B cell (primary cell): ENCODE measurements at places on chromosomes 4 and X.

- peak; percentile 25 for DNase-seq
Measured at GRCh38 chrX:133745349-133745748, 240.0 kb downstream of the GPC3 start.

DNA sequence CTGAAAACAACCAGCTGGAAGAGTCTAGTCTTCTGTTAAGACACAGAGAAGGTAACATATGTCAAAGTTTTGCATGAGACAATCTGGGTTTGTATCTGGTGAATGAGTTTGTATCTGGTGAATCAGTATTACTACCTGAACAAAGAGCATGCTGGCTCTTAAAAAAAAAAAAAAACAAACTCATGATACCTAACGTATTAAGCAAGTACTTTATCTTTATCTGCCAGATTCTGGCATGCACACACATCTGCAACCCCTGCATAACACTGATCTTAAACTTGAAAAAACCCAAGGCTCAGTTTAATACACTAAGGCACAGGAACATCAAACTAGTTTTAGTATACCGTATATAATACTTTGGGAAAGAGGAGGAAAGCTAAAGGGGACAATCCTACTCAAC lies 5.8 kb downstream of the YTHDC1 start:
- no peak for DNase-seq

- DNase-seq, result no peak
Measured at GRCh38 chr4:22551550-22551949, 35.7 kb upstream of the ADGRA3 start.

GRCh38 chrX:519741-520140 lies 110.8 kb upstream of the SHOX start:
- no peak for DNase-seq

GRCh38 chrX:13994536-13995080 lies 35.1 kb downstream of the GEMIN8 start:
- DNase-seq, result no peak
